Left ventricle myocardium inferior (tissue), 1 donor: ENCODE measurements at places on chromosomes 6 and 20. TPM values are rescaled to one million over a fixed set of nuclear protein-coding genes. Genes with fewer than 3 reads are reported as not detected.

- no peak for DNase-seq
Observed at GRCh38 chr6:18410412-18410811, 23.3 kb downstream of the RNF144B start.

- DNase-seq: no peak
Observed at GRCh38 chr6:55014321-55015088, 159.8 kb upstream of the HCRTR2 start.

DNA sequence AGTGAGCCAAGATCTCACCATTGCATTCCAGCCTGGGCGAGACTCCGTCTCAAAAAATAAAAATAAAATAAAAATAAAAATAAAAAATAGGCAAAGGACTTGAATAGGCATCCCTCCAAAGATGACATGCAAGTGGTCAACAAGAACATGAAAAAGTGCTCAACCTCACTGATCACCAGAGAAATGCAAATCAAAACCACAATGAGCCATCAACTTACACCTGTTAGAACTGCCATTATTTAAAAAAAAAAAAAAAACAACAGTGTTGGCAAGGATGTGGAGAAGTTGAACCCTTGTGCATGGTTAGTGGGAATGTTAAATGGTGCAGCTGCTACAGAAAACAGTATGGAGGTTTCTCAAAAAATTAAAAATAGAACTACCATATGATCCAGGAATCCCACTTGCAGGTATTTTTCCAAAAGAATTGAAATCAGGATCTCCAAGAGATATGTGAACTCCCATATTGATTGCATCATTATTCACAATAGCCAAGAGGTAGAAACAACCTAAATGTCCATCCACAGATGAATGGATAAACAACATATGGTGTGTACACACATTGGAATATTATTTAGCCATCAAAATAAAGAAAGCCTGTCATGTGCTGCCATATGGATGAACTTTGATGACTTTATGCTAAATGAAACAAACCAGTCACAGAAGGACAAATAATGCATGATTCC, 2.8 kb downstream of the C20orf203 start:
- no peak for DNase-seq

- no peak for DNase-seq
Observed at GRCh38 chr20:58611236-58612030, 39.6 kb upstream of the STX16 start.

- DNase-seq: no peak
Observed at GRCh38 chr6:168942646-168943045, 311.0 kb downstream of the THBS2 start.

DNA sequence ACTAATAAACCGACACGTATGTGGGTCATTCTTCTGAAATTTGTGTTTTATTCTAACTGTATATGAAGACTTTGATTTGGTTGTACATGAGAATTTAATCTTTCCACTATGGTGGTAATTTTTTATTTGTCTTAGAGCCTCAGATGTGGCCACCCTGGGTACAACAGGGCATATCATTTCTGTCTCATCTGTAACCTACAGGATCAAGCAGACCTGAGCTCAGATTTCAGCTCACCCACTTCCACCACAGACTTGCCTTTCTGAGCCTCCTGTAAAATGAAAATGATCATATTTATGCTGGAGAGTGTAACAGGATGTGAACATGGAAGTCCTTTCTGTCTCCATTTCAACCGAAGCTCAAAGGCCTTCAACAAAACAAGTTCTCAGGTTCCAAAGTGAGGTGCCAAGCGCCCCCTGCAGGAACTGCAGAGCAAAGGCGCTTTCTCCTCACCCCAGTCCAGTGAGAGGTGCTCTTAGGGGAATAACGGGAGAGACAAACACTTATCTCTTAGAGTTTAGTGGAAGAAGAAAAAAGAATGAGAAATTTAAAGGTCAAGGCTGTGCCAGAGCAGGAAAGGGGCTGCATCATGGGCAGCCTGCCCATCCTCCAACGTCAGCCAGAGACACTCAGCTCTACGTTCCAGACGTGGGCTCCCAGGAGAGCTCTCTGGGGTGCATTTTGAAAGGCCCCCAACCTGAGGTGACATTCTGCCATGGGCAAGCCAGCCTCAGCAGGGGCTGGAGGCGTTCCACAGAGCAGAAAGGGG, 23.0 kb upstream of the CD24 start:
- DNase-seq: no peak

DNA sequence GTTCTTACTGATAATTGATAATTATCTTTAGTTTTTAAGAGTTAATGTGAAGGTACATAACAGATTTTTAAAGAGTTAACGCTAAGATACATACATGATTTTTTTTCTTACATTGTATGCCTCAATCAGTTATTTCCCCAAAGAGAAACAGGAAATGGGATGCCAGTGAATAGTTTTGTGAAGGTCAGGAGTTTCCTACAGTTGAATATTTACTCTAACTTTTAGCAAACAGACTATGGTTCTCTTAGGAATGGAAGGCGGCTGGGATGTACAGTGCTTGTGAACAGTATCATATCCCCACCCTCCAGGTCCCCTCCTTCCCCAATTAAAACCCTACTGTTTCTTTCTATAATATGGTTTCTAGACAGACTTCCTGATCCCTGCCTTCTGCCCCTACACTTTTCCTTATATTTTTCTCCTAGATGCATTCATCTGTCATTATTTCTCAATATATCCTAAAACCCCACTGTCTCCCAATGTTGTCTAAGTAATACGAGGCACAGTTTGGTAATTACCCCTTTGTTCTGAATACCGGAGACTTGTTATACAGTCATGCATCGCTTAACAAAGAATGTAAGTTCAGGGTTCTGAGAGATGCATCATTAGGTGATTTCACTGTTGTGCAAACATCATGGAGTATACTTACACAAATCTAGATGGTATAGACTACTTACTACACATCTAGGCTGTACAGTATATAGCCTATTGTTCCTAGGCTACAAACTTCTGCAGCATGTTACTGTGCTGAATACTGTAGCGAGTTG, 29.2 kb downstream of the SLC35A1 start:
- no peak for DNase-seq

- no peak for DNase-seq
Observed at GRCh38 chr6:45021676-45022075, 306.5 kb upstream of the RUNX2 start.

DNA sequence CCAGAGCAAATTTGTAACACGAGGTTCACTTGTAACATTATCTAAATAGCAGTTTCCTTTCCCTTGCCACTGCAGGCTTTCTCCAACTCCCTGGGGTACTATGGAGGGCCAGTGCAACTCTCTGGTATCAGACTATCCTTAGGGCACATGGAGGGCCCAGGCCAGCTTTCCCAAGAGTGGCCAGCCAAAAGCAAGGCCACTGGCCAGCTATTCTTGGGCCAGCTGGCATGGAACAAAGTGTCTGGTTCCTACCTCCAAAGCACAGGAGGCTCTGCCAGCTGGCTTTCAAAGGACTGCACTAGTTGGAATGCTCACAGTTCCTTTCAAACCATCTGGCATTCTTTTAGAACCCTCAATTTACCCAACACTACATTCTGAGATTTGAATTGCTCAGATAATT, 8.7 kb downstream of the RNF24 start:
- DNase-seq: peak; percentile 71

DNA sequence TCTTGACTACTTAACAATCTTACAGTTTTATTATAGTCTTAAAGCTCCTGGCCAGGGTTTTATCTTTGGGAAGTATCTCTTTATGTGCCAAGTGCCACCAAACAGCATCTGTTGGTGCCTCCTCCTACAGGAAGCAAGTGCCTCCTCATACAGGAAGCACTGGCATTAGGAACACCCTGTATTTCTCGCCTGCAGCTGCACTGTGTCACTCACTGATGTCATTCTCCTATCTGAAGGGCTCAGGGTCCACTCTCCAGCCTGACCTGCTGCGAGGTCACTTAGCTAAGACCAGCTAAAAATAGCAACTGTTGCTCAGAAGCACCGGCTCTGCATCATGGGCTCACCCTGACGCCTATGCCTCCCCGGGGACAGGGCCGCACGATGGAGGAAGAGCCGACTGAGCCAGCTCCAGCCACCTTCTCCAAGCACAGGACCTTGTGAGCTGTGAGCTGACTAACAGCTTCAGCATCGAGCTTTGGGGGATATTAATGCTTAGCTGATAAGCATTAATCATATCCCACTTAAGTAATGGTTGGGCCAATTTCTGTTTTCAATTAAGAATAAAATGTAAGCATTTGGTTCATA, 66.3 kb upstream of the CD93 start:
- peak; percentile 83 for DNase-seq

DNA sequence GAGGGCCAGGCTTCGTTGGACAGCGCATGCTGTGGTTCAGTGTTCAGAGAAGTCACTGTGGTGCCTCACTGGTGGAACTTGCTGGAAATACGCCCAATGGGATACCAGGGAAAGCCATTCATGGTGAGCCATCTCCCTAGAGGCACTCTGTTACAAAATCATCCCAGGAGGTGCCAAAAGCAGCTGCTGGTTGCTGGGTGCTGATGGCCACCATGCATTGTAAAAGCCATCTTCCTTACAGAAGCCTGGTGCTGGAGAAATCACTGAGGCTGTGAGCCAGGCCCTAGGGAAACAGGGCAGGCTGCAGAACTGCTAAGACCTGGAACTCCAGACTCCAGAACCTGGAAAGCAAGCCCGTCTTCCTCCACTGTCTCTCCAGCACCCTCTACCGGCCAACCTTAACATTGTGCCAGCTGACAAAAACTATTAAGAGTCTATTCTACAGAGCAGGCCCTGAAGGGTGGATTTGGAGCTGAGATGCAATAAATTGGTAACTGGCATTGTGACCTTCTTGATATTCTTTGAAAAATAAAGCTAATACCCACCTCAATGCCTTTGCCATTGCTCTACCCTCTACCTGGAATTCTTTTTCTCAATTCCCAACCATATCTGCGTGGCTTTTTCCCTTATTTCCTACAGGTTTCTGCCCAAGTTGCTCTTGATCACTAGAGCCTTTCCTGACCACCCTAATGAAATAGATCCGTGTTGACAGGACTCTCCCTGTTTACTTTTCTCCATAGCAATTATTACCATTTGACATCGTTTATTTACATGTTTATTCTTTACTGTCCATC, 18.5 kb downstream of the SNRPB start:
- peak; percentile 42 for DNase-seq

GRCh38 chr6:169145991-169146501, 107.6 kb downstream of the THBS2 start:
- no peak for DNase-seq

DNA sequence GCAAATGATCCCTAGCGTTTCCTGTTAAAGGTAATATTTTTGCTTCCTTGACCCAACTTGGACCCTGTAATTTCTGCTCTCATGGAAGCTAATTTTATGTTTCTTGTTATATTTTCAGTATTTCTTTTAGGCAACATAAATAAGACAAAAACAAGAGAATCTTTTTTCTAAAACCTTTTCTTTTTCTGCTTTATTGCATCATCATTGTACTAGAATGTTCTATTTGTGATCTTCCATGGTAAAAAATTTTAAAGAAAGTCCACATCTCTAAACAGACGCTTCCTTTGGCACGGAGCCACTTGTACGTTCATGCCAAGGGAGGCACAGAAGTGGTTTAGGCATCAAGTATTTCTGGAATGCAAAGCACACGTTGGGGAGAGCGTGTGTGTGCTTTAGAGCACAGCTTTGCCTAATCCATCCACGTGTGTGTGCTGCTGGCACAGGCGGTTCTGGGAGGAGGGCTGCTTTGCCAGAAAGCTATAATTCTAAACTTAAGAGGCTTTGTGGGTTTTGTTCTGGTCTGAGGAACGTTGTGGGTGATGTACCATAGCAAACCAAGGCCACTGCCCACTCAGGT, 98.3 kb downstream of the SASH1 start:
- DNase-seq: peak; percentile 68

GRCh38 chr6:31356216-31356945, 598 bp downstream of the HLA-B start:
- peak; percentile 38 for DNase-seq

DNA sequence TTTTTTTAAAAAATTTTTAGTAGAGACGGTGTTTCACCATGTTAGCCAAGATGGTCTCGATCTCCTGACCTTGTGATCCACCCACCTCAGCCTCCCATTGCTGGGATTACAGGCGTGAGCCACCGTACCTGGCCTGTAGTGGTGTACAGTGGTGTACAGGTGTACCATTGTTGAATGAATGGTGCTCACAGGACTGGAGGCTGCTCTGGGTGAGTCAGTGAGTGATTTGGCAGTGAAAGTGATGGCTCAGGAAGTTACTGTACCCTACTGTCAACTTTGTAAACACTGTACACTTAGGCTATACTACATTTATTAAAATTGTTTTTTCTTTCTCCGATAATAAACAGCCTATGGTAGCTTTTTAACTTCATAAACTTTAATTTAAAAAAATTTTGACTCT, 122.8 kb upstream of the EEF1E1 start:
- no peak for DNase-seq

DNA sequence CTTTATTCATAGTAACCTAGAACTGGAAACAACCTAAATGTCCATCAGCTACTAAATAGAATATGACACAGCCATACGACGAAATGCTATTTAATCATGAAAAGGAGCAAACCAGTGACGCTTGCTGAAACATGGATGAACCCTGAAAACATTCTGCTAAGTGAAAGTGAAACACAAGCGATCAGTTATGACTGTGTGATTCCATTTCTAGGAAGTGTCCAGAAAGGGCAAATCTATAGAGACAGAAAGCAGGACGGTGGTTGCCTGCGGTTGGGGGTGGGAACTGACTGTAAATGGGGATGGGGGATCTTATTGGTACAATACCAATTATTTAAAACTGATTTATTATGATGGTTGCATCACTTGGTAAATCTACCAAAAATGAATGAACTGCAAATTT, 126.8 kb downstream of the IPCEF1 start:
- no peak for DNase-seq

- no peak for DNase-seq
Observed at GRCh38 chr6:104955927-104956730, 778 bp upstream of the LIN28B start.

DNA sequence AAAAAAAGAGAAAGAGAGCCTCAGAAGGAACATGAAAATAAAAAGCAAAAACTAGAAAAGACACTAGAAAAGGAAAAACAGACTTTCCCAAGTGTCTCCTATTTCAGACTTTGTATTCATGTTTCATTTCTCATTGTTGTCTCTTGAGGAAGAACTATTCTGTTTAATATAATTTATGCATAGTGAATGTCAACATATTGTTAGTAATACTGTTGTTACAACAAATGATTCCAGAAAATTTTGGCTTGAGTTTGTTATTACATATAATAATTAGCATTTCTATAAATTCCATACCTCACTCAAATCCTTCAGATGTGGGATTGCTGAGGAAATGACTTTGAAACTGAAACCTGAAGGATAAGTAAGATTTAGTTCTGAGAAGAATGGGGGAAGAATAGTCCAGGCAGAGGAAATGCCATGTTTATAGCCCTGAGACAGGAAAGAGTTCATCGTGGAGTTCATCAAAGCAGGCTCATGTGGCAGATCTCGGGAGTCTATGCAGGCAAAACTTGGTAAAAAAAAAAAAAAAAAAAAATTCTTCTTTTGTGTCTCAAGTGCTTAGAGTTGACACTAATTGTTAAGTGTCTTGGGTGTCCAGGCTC, 53.1 kb upstream of the EIF2S2 start:
- DNase-seq: no peak

- no peak for DNase-seq
Observed at GRCh38 chr6:81326881-81327561, 425.5 kb downstream of the TENT5A start.

GRCh38 chr20:38979842-38980241, 17.7 kb downstream of the DHX35 start:
- no peak for DNase-seq

The CST4 gene
- total RNA-seq: not detected

The NNAT gene
- 0.33 TPM for total RNA-seq

The HUS1B gene
- total RNA-seq: not detected

The LY86 gene
- total RNA-seq: 1.2 TPM

The TRIM40 gene
- not detected for total RNA-seq

The CD24 gene
- total RNA-seq: 0.71 TPM

The OTOR gene
- total RNA-seq: not detected

The BANF2 gene
- not detected for total RNA-seq

The BPIFB2 gene
- total RNA-seq: not detected

The MICB gene
- total RNA-seq: 1.1 TPM

The FAM209B gene
- 0.47 TPM for total RNA-seq
